ENCODE measurements at places on chromosomes 5 and 9.

DNA sequence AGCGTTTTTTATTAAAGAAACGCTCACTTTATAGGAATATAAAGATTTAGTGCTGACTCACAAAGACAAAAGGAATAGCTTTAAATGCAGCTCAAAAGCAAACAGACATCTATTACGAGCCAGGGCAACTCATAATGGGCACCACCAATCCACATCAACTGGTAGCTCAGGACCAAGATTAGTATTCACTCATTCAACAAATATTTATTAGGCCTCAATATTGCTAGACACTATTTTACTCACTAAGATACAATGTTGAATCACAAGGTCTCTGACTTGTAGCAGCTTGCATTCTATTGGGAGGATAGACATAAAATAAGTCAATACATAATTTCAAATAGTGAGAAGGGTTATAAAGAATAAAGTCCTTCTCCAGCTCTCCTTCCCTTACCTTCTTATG is 8.0 kb upstream of the MAN2A1 start:
- DNase-seq = no peak

DNA sequence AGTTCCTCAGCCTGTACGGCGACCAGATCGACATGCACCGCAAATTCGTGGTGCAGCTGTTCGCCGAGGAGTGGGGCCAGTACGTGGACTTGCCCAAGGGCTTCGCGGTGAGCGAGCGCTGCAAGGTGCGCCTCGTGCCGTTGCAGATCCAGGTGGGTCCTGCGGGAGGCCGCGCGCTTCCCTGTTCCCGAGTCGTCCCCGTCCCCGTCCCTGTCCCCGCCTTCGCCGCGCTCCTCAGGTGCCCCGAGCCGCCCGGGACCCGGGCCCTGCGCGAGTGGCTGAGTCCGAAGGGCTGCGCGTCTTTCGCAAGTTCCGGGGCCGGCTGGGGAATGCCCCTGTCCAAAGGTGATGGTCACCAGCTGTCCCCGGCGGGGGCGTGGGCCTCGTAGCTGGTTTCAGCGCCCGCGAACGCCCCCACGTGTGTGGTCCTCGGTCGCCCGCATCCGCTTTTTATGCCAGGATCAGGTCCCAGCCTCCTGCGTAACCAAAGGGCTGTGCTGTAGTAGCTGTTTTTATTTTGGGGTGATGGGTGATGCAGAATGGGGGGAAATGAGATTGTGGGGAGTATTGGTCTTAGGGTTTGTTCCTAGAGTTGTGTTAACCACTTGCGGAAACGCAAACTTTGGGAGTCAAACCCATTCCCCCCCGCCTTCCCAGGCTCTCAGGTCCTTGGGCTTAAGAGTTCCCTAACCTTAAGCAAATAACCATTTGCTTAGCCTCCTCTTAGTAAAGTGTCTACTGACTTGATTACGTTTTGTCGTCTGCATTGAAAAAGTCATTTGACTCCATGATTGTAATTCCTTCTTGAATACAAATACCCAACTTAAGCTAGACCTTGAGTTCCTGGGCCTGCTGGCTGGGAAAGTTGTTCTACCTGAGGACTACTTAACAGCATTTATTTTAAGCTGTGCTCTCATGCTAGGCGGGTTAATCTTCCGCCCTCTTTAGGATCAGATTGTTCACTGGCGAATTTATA is 663 bp downstream of the ISOC1 start:
- DNase-seq = peak; percentile 60

GRCh38 chr5:20041326-20042274 is 53.6 kb upstream of the CDH18 start:
- DNase-seq = no peak

GRCh38 chr5:80246001-80246758 is 9.7 kb downstream of the SERINC5 start:
- no peak for DNase-seq

GRCh38 chr5:126938466-126938865 is 91.9 kb downstream of the MARCHF3 start:
- DNase-seq = no peak

Measured in CD4-positive, alpha-beta T cell treated with Interleukin-17A for 4 hours (primary cell).